ENCODE measurements at places on chromosomes 3 and 15.

- no peak for DNase-seq
Measured at GRCh38 chr15:84778194-84778593, 29.8 kb downstream of the ZNF592 start.

GRCh38 chr3:31196261-31196660 is 301.8 kb upstream of the GADL1 start:
- DNase-seq: no peak

- no peak for DNase-seq
Measured at GRCh38 chr15:70274255-70274880, 176.7 kb upstream of the TLE3 start.

DNA sequence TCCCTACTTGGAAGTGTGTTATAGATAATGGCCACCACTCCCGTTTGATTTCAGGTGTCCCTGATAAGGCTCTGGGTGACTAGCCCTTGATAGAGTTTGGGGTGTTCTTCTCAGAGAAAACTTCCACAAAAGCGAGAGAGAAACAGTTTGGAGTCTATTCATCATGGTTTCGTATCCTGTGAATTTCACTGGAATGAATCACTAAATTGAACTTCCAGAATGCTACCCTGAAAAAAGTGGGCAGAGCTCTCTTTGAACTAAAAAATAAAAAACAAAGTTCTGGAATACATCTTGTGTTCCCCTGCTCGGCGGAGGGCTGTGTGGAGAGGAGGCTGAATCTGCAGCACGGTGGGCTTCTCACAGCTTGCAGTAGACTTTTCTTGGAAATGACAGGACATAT is 52.8 kb upstream of the FAM98B start:
- no peak for DNase-seq

DNA sequence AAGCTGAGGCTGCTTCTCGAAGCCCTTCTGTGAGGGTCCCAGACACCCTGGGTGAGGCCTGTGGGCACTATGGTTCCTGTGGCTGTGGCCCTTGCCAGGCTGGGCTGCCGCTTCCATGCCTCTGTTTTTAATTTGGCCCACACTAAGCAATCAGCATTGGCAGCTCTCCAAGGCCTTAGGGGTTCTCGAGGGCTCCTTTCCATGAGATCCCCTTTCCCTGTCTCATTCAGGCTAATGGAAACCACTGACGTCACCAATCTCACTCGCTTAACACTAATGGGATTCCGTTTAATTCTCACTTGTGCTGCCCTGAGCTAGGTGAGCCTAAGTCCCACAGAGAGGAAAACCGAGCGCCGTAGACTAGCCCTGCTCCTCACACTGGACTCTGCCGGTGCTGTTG is 60.2 kb upstream of the RAB6B start:
- DNase-seq: no peak

GRCh38 chr3:9715764-9716437 is 12.3 kb downstream of the CPNE9 start:
- DNase-seq: peak; percentile 45

GRCh38 chr3:8640223-8640622 is 4.4 kb downstream of the SSUH2 start:
- no peak for DNase-seq

DNA sequence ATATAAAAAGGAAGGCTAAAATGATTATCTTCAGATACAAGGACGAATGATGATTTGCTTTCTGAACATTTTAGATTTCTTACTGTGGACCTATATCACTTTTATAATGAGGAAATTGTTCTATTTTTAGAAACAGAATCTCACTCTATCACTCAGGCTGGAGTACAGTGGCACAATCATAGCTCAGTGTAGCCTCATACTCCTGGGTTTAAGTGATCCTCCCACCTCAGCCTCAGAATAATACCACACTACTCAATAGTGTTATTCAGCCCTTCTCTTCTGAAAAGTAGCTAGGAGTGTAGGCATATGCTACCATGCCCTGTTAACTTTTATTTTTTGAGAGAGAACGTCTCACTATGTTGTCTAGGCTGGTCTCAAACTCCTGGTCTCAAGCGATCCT is 15.8 kb downstream of the DNAJC13 start:
- DNase-seq: no peak

DNA sequence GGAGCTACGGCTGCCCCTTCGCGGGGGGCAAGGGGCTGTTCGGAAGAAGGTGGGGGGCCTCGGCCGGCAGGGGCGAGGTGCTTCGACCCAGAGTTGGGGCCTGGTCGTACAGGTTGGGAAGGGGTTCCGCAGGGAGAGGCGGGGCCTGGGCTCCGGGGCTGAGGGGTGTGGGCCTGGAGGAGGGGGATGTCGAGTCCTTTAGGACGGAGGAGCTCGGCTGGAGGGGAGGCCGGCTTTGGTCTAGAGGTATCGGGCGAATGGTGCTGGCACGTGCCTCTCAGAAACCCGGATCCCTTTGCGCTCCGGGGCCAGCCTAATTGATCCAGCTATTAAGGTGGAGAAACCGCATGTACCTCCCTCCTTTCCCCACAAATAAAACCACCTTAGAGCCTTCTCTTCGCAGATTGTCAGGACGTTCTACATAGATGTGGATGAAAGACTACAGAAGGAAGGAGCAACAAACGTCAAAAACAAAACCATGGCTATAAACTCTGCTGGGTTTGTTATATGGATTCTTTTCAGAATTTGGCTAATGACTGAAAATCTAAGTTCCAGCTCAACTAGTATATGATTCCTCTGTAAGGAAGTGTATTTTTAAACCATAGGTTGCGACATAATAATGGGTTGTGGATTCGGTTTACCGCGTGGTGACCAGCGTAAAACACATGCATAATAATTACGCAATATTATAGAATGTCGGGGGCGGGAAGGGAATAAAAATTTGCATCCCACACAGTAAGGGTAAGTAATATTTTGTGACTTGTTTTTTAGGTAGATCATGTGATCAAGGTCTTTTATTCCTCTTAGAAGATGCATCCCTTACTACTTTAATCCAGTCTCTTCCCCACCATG is 644 bp upstream of the NGLY1 start:
- no peak for DNase-seq

GRCh38 chr15:51755790-51756189 is 4.4 kb downstream of the TMOD2 start:
- DNase-seq: no peak

DNA sequence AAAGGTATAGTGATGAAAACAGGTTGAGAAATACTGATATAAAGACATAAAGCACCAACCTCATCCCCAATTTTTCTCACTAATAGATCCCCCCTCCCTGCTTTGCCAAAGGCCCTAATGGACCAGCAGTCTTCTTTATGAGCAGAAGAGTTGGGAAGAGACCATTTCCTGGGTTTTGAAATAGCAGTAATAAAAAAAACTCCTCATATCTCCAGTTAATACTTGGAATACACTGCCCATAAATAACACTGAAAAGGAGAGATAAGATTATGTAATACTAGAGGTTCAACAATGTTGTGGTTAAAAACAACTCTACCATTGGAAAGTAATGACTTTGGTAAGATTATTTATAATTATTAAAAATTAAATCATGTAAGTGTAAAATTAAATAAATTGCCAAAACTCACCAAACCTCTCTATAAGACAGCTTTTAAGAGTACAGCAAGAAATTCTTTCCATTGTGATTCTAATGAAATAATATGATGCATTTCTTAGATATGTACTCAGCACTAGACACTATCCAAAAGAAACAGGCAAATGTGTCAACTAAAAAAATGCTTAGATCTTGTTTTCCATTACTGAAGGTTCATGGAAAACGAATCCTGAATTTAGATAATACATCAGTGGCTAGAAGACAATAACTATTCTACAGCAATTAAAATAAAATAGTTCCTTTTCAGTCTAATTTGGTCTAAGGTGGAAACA is 88.2 kb downstream of the FAIM start:
- no peak for DNase-seq

- DNase-seq: no peak
Measured at GRCh38 chr3:46936733-46937250, 39.8 kb downstream of the CCDC12 start.

DNA sequence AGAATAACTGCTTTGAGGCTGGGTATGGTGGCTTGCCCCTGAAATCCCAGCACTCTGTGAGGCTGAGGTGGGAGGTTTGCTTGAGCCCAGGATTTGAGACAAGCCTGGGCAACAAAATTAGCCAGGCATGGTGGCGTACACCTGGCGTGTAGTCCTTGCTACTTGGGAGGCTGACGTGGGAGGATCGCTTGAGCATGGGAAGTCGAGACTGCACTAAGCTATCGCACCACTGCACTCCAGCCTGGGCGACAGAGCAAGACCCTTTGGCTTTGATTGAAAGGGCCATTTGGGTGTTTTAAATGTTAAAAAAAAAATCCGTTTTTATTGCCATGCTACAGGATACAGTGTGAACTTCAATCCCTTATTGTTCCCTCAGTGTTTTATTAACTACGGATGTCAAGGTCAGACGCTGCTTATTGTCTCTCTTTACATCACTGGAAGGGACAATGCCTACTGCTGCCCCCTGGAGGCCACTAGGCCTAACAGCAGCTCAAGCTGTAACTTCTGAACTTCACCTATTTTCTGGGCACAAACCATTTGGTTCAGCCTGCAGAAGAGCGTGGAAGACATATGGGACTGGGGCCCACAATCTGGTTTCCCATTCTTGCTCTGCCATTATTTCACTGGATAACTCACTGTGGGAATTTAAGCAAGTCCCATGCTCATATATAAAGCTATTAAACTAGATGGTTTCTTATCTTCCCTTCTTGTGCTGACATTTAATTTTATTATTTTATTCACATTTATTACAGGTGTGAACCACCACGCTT is 15.3 kb upstream of the IREB2 start:
- DNase-seq: peak; percentile 24

GRCh38 chr3:42511201-42511600 is 8.8 kb downstream of the VIPR1 start:
- DNase-seq: no peak

DNA sequence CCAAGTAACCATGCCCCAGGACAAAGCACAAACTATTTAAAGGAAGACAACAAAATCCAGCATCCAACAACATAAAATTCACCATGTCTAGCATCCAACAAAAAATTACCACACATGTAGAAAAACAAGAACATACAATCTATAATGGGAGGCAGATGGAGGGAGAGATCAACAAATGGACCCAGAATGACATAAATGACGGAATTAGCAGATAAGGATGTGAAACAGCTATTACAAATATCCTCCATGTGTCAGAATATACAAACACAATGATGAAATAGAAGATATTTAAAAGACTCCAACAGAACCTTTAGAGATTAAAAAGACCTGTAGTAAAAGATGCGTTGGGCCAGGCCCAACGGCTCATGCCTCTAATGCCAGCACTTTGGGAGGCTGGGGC is 10.8 kb downstream of the LYSMD4 start:
- DNase-seq: no peak

- no peak for DNase-seq
Measured at GRCh38 chr15:77327168-77327567, 92.7 kb downstream of the PEAK1 start.

GRCh38 chr3:14438929-14439328 is 36.5 kb downstream of the SLC6A6 start:
- DNase-seq: no peak

- no peak for DNase-seq
Measured at GRCh38 chr3:107943786-107944523, 146.9 kb downstream of the CD47 start.

- DNase-seq: no peak
Measured at GRCh38 chr3:138434276-138434874, at the start of gene ESYT3. ESYT3 (plus strand) TSS chr3:138434616; CDS start chr3:138434799, 183 bp downstream.

- DNase-seq: no peak
Measured at GRCh38 chr15:25793354-25794050, 69.6 kb downstream of the ATP10A start.

- no peak for DNase-seq
Measured at GRCh38 chr3:190032923-190033322, 87.8 kb downstream of the P3H2 start.

DNA sequence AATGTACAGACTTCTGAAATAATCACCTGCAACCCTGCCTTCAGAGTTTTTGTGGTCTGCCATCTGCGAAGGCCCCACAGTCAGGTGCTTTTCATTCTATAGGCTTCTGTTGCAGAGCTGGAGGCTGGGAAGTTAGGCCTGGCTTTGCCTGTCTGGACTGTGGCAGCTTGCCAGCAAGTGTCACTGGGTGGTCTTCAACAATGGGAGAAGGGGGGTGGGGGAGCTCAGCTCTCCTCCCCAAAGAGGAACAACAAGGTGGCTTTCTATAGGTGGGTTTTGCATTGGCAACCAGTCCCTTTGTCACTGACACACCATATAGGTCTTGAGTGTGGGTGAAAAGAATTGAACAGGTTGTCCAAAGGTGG is 7.3 kb downstream of the BOC start:
- DNase-seq: no peak

DNA sequence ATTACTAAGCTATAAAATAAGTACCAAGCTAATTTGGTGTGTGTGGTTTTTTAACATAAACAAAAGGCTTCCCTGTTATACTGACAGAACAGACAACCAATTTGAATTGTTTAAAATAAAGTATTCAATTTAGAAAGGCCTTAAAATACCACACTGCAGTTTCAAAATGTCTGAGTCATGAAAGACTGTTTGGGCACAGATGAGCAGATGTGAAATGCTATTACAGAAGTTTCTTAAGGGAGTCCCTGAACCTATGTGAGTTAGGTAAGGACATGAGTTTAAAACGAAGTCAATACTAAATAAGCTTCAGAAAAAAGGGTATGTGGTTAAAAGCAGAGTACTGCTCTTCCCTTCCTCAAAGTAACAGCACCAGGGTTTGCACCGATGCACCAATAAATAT is 69.7 kb upstream of the SETMAR start:
- no peak for DNase-seq

DNA sequence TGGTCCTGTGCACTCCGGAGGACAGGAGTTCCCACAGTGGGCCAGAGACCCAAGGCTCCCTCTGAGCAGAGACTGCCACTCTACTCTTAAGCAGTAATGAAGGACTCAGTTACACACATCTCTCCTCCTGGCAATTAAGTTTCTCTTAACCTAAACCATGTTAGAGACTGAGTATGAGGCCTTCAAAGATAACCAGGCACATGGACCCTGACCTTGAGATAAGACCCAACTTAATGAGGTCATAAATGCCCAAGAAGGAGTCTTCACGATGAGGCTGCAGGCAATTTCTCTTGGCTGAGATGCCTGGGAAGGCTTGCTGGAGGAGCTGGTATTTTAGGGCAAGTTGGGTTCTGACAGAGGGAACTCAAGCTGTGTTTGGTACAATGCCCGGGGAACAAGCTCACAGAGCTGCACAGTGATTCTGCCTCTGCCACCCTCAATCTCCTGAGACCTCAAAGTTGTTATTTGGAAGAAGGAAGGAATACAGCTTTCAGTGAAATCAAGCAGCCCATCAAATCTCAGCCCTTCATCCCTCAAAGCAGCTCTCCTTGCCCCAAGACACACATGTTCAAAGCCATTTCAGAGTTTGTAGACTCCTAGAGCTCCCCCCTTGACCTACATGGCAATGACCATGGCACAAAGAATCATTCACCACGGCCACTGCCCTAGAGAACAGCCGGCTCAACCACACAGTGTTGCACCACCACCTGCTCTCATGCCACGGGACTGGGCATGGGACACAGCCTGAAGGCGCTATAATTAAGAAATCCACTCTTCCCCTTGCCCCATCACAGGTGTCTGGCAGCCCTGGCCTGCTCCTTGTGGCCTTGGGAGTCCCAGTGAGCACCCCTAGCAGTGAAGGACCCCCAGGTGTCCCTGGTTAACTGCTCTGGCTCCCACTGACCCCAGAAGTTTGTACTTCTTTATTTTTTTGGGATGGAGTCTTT is 7.1 kb downstream of the RMDN3 start:
- no peak for DNase-seq
